ENCODE measurements at places on chromosomes 4 and X.

GRCh38 chr4:40630335-40631021 is 814 bp upstream of the RBM47 start:
- no peak for DNase-seq

DNA sequence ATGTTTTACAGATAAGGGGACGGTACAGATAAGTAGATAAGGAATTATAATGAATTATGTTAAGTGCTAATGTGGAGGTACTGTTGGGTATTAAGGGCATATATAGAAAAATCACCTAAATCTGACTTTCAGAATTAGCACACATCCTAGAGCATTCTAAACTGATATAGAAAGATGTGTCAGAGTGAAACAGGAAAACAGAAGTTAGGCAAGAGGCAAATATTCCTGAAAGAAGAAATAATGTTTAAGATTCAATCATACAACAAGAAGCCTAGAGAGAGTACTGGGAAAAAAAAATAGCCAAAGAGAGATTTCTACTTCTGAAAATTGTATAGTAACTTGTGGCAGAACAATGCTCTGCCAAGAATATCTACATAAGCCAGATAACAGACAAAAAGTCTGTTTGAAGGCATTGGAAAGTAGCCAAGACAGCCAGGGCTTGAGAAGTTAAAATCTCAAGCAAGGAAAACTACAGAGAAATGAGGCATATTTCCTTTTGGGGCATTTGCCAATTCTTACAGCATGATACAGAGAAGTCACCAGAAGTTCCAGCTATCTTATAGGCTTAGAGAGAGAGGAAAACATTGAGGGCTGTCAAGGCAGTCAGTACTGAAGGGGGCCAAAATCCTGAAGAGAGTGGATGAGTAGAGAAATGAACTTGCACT is 646.0 kb downstream of the RPA4 start:
- no peak for DNase-seq

DNA sequence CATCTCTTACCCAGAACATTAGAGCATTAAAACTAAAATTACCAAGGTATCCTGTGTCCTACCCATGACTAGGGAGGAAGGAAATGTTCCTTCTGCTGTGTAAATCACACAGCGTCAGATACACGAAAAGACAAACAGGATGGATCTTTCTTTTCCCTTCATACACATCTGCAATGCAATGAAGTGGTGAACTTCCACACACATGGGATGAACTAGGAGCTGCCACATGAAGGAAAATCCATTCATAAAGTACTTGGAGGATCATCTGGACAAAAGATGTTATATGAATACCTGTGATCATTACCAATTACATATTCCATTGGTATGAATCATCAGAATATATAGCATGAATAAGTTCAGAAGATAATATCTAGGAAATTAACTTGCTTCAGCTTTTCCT is 46.2 kb downstream of the LDB2 start:
- DNase-seq = no peak

- DNase-seq = no peak
Measured at GRCh38 chr4:83870328-83870950, 334.5 kb downstream of the GPAT3 start.

DNA sequence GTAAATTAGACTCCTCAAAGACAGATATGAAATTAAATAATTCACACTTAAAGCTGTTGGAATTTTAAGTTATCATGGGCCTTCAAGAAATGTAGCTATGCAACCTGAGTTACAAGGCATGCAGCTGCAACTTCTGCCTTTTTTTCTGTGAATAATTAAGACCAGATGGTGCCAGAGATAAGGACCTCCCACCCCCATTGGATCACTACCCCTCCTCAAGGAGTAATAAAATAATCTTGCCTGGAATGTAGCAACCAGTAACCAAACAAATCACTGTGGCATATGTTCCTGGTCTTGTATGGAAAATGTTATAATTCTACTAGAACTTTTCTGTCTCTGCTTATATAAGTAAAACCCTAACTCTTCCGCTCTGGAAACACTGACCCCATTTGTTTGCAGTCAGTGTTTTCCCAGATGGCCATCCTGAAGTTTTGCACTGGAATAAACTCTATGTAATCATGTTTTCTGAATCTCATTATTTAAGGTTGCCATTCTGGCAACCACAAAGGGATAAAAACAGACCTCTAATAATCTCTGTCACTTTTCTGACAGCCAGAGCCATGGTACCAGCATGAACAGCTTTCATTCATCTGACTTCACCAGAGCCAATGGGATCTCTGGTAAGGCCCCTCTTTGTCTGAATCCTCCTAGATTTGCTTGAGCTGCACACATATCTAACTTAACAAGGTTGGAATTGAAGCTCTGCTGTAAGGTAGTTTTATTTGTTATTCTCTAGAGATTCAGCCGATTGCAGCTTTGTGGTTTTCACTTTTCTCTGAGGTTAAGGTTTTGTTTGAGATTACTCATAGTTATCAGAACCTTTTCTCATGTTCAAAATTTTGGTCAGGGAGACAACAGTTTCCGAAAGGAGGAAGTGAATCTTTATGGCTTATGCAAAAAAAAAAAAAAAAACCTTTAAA is 274.6 kb downstream of the NAF1 start:
- no peak for DNase-seq

GRCh38 chr4:85783483-85783882 is 308.5 kb downstream of the ARHGAP24 start:
- no peak for DNase-seq

DNA sequence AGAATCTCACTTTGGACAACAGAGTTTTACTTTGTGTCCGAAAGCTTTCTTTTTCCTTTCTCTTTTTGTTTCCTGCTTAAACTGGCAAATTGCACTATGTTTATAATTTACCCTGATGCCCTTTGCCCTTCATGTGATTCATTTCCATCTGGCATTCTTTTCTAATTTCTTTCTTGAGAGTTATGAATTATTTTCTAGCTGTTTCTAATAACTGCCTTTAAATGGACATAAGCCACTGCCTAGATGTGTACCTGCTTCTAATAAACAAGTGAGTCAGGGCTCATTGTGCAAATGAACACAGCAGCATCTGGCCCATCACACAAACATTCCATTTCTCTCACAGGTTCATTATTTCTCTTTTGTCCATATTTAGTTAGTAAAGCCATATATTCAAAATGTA is 242.3 kb upstream of the GPRIN3 start:
- DNase-seq = no peak

DNA sequence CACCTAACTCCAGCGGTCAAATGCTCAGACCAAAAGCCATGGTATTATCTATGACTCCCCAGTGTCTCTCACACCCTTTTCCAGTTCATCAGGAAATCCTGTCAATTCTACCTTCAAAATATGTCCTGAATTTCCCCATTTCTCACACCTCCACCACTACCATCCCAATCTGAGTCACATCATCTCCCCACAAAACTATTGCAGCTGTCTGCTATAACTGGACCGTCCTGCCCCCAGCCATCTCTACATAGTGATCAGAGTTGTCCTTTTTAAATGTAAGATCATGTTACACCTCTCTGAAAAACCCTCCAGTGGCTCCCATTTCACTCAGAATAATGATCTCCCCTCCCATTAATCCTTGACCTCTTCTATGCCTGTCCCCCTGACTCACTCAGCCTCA is 6.8 kb upstream of the ODAPH start:
- DNase-seq = no peak

DNA sequence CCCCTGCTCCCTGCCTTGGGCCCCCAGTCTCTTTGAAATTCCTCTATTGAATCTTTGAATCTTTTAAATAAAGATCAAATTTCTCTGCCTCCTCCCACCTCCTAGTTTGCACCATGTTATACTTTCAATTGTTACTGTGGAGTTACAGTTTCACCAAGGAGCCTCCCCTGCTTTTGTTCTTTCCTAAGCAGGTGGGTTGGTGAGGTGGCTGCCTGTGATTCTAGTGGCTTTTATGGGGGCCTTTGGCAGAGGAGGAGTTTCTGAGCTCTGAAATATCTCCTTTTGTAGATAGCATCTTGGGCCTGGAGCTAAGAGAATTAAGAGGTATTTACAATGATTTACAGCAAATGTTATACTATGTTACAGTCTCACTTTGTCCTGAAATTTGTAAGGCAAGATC is 133.8 kb upstream of the STX18 start:
- DNase-seq = no peak

GRCh38 chr4:18935659-18936345 is 914.2 kb upstream of the LCORL start:
- no peak for DNase-seq

GRCh38 chrX:153547195-153547594 is 29.8 kb downstream of the ATP2B3 start:
- no peak for DNase-seq

DNA sequence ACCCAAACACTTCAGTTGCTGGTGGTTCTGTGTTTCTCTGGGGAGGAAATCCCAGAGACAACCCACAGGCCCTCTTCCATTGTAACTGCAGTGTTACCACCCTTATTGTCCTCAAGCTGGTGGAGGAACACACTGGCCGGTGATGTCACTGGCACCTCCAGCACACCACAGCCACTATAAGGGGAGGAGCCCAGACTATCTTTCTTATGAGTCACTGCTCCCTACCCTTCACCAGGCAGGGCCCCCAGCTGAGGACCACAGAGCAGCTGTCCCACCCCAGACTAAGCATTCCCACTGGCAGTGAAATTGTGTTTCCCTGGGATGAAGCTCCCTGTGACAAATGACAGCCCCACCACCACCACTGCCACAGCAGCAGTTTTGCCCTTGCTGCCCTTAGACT is 171.8 kb upstream of the FGF16 start:
- DNase-seq = no peak

DNA sequence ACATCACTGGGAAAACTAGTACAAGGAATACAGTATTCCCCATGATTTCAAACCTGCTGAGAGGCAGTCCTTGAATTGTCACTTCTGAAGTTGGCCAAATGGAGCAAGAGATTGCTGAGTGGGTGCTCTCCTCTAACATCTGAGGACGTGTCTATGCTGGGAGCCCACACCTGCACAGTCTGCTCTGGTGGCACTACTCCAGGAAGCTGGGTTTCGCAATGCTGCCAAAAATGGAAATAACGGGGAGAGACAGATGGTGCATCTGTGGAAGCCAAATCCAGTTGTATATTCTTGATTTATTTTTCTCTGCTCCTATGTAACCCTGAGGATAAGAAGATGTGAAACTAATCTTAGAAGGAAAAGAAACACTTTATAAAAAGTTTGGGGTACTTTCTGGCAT is 240.1 kb upstream of the CTSO start:
- DNase-seq = no peak

DNA sequence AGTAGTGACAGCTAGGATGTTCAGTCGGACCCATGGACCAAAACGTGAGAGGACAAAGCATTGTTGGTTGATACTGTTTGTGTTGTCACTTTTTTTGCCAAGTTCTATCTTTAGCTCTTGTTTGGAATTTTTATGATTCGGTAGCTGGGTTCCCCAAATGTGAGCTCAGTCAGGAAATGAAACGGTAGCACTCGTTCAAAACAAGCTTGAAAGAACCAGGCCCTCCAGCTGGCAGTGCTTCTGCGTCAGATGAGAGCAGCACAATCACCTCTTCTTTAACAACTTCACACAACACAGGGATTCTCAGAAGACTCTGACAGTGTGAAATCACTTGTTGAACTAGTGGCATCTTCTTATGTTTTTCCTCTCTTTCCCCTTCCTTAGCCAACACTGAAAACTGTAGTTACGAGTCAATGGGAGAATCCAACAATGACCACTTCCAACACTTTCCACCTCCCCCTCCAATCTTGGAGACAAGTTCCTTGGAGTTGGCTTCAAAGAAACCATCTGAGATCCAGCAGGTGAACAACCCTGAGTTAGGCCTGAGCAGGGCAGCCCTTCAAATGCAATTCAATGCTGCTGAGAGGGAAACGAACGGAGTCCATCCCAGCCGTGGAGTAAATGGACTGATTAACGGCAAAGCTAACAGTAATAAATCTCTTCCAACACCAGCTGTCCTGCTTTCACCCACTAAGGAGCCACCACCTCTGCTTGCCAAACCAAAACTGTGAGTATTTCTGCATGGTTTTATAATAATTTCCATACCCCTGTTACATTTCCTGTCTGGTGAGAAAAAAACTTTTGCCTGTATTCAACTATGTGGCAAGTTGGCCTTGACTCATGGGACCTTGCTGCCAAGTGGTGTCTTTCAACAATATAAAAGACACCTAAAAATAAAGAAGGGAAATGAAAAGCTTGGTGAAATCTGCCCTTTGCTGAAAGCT is 214.6 kb downstream of the PALLD start:
- DNase-seq = no peak

- DNase-seq = no peak
Measured at GRCh38 chr4:148481636-148482035, 39.4 kb upstream of the NR3C2 start.

- DNase-seq = no peak
Measured at GRCh38 chr4:88897180-88897579, 159.8 kb downstream of the FAM13A start.

GRCh38 chr4:142334931-142335330 is 511.2 kb downstream of the INPP4B start:
- DNase-seq = no peak

GRCh38 chrX:40151211-40152172 is 53.7 kb upstream of the BCOR start:
- no peak for DNase-seq

- no peak for DNase-seq
Measured at GRCh38 chr4:186368281-186368680, 102.3 kb downstream of the F11 start.

GRCh38 chrX:10217198-10217597 is 60.4 kb downstream of the CLCN4 start:
- DNase-seq = no peak

- DNase-seq = no peak
Measured at GRCh38 chrX:24260842-24261550, 52.9 kb downstream of the SUPT20HL2 start.

GRCh38 chr4:46390355-46391058 is 579 bp upstream of the GABRA2 start:
- no peak for DNase-seq

DNA sequence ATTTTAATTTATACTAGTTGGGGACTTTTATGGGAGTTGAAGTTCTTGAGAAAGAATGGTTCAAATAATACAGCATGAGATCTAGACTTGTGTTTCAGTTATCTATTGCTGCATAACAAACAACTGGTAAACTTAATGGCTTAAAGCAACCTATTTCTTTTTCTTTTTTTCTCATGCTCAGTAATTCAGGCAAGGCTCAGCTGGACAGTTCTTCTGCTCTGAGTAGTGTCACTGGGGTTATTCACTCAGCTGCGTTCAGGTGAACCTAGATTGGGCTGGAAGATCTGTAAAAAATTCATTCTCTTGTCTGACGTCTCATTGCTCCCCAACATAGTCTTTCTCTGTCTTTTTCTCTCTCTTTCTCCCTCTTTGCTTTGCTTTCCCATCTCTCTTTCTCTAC is 291.7 kb downstream of the GBA3 start:
- no peak for DNase-seq

- no peak for DNase-seq
Measured at GRCh38 chr4:155071962-155072361, 136.5 kb upstream of the NPY2R start.

GRCh38 chr4:179894066-179894778 is 2349.0 kb upstream of the TENM3 start:
- DNase-seq = no peak

DNA sequence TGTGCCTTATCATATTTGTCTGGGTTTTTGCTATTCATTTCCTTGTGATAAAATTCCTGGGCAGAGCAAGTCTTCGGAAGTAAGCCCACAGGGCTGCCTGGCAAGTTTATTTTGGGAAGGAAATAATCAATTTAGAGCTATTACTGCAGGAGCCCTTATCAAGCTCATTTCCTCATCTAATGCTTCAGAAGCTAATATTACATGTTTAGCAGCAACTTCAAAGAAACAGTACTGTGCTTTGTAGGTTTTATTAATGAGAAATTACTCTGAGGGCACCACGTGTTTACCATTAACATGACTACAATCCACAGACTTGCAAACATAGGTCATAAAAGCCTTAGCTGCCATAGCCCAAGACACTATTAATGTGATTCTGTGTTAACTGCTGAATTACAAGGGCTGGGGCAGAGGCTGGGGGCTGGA is 540.0 kb downstream of the SPRY1 start:
- no peak for DNase-seq

Measured in stimulated activated effector memory CD8-positive, alpha-beta T cell treated with anti-CD3 and anti-CD28 coated beads, Interleukin-12 subunit alpha, Interleukin-12 subunit beta, amount 100 ng/mL, for 72 hours (primary cell).